NCI-H1105 (cell line): ENCODE measurements at places on chromosomes 6 and 20.

GRCh38 chr20:14412065-14412681 lies 74.8 kb upstream of the FLRT3 start:
- DNase-seq, result no peak

- no peak for DNase-seq
These were observed 12.4 kb downstream of the DAAM2 start for GRCh38 chr6:39804466-39805065.

DNA sequence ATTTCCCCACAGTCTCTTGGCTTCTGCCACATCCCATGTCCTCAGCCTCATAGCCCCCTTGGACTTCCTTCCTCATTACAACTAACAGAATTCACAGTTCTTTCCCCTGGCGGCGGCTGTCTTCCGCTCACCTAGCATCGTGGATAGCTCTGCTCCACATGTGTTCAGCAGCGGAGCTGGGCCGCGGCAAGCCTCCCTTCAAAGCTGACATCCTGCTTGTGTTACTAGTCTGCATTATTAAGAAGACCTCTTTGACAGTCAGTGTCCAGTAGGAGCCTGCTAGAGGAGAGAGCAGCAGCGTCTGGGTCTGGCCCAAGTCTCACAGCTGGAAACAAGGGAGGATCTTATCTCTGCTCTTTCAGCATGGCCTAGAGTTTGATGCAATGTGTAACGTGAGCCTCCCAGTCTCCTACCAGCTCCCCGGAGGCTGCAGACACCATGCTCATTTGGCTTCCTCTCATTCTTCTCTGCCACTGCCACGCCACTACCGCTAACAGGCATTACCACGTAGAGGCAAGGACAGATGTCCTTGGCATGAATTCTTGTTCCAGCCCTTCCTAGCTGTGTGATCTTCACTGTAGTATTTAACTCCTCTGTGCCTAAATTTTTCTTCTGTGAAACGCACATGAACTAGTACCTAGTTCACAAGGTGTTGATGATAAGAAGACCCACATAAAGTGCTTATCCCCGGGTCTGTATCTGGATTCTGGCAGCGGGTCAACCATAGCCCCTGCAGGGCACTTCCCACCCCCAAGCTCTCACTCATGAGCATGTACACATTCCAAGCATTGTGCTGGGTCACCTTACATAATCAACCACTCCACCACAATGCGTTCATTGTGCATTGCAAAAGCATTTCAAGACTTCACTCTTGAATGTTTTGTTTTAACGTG lies 107.1 kb upstream of the BACH2 start:
- no peak for DNase-seq

DNA sequence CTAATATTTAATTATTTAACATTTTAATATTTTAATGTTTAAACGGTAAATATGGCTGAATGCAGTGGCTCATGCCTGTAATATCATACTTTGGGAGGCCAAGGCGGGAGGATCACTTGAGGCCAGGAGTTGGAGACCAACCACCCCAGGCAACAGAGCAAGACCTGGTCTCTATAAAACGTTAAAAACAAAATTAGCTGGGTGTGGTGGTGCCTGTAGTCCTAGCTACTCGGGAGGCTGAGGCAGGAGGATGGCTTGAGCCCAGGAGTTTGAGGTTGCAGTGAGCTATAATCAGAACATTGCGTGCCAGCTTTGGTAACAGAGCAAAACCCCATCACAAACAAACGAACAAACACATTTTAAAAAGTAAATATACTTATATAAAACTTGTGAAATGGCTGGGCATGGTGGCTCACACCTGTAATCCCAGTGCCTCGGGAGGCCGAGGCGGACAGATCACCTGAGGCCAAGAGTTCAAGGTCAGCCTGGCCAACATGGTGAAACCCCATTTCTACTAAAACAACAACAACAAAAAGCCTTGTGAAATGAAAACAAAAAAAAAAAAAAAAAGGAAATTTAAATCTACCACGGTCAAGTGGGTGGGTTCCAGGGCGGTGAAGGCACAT lies 8.2 kb downstream of the SRXN1 start:
- no peak for DNase-seq

- no peak for DNase-seq
These were observed 607.2 kb downstream of the QKI start for GRCh38 chr6:164021589-164022250.

DNA sequence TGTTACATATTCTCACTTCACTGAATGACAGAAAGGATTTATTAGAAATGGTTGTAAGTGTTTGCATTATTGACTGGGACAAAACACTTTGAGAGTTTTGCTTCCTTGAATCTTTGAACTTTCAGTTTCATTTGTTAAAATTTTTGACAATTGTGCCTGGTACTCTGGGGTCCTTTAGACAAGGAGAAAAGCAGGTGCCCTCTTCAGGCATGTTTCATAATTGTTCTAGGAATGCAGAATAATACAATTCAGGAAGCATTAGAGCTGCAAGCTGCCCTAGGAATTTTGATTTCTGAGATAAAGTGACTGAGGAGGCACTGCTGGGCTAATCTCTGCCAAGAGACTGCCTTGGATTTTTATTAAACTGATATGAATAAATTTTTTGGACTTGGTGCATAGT lies 49.7 kb downstream of the TOP1 start:
- no peak for DNase-seq

GRCh38 chr6:138194287-138194686 lies 24.0 kb downstream of the PBOV1 start:
- DNase-seq, result no peak
